Central memory CD4-positive, alpha-beta T cell (primary cell): ENCODE measurements at places on chromosomes 1 and 21.

- DNase-seq = no peak
Measured at GRCh38 chr1:10210841-10211804, 753 bp downstream of the KIF1B start.

DNA sequence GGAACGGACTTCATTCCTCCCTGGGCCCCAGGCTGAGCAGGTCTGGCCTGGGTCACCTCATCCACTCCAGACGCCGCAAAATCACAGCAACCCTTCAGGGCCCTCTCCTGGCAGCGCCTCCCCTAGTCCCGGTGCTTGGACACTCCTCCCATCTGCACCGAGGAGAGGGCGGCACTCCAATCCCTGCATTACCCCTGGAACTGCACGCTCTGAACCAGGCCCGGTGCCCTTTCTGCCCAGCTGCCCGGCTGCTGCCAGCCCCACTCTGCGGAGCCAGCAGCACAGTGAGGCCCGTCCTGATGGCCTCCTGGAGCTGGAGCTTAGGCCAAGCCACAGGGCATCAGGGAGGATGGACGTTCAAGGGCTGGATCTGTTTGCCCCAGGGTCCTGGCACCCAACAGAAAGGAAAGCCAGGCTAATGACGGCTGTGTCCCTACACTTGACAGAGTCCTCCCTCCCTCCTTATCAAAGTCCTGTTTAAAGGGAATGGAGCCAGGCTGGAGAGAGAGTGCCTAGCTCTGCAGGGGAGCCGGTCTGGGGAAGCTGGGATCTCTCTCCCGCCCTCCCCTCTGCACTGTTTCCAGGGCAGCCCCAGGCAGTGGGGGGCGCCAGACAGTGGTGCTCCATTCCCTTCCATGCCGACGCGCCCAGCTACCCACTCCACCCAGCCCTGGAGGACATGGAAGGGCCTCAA, 12.7 kb downstream of the COL6A2 start:
- DNase-seq = no peak

DNA sequence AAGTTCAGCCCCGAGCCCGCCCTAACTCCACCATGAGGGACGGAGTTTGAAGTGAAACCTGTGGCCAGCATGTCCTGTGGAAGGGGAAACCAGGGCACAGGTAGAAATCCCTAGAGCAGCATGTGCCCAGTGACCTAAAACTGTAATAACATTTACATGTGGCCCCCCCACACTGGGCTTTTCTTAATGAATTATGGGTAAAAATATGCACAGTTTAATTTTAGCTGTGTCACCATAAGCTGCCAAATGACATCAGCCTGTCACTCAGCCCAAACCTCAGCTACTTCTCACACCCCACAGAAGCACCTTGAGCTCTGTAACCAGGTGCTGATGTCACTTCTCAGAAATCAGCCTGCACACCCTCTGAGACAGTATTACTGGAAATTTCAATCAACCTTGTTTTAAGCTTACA, 50.0 kb upstream of the SLC19A1 start:
- DNase-seq = peak; percentile 80

GRCh38 chr1:200640963-200641401, 20.4 kb upstream of the KIF14 start:
- DNase-seq = no peak

DNA sequence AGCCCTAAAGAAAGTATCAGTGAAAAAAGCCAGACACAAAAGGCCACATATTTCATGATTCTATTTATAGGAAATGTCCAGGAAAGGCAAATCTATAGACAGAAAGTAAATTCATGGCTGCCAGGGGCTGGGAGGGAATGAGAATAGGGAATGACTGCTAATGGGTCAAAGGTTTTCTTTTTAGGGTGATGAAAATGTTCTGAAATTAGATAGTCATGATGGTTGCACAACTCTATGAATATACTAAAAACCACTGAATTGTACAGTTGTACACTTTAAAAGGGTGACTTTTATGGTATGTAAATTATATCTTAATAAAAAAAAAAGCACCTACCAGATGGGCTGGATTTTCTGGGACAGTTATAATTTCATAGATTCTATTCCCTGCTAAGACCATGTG, 114.8 kb downstream of the CNIH3 start:
- DNase-seq = no peak

GRCh38 chr1:231676487-231676886, 49.9 kb downstream of the DISC1 start:
- no peak for DNase-seq

- DNase-seq = no peak
Measured at GRCh38 chr21:19326531-19327319, 923.1 kb upstream of the TMPRSS15 start.

DNA sequence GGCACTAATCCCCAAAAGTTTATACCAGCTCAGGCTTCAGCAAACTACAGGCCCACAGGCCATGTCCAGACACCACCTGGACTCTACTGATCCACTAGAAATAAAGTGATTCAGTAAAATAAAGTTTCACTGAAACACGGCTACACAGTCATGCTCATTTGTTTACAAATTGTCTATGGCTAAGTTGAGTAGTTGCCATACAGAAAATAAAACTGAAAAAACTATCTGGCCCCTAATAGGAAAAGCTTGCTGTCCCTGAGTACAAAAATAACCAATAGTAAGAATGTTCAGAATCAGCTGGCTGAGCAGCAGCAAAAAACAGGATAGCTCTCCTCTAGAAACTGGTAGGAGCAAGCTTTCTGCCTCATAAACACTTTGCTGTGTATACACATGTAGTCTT, 221.5 kb downstream of the RERE start:
- DNase-seq = no peak

DNA sequence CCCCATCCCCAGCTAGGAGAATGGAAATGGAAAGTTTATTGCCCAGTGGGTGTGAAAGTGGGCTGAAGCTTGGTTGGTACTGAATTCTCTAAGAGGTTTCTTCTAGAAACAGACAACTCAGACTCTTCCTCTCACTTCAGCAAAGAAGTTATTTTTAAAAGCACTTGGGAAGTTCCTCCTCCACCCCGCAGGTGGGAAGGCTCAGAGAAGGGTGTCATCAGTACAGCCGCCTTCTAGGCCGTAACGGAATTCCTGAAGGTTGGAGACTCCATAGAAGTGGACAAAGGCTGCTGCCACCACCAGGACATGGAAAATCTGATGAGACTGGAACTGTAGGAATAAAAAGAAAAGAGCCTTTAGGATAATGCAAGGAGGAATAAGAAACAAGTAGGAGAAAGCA, 14.3 kb upstream of the KLHL12 start:
- DNase-seq = no peak

- DNase-seq = peak; percentile 66
Measured at GRCh38 chr1:8970870-8971337, 25.2 kb downstream of the CA6 start.

GRCh38 chr1:235513495-235514366, 9.5 kb upstream of the B3GALNT2 start:
- DNase-seq = peak; percentile 54

GRCh38 chr1:156129687-156130577, 15.4 kb downstream of the LMNA start:
- peak; percentile 68 for DNase-seq

DNA sequence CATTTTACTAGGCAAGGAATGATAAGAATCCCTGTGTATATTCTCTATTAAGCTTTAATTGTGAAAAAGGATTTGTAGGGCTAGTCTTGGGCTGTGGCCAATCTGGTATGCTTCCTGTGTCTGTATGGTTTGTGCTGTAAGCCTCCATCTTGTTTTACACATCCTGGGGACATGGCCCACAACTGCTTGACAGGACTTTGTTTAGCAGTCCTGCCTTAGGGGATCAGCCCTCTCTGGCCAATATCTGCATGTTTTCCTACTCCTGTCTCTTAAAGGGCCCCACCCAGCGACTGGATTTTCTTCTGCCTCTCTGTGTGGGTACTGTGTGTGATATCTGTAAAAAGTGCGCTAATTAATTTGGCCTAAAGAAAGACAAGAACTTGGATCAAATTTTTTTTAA, 813.2 kb downstream of the PLA2G4A start:
- no peak for DNase-seq

GRCh38 chr1:107964336-107965109, 457 bp downstream of the VAV3 start:
- peak; percentile 1 for DNase-seq

DNA sequence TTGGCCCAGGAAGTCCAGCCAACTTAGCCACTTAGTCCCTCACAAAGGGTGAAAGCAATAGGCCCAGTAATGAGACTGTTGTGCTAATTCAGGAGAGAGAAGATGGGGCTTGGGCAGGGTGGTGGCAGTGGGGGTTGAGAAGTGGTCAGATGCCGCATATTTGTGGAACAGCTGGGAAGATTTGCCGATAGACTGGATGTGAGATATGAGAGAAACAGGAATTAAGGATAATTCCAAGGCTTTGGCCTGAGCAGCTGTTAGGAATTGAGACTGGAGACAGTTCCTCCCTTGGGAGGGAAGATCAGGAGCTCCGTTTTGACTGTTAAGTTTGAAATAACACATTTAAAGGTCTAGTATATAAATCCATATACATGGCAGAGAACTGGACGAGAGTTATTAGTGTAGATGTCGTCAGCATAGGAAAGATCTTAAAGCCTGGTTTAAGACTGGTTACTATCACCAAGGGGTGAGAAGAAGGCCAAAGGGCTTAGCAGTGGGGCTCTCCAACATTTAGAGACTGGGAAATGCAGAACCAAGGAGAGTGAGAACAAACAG, 323.7 kb upstream of the FAM78B start:
- DNase-seq = no peak

DNA sequence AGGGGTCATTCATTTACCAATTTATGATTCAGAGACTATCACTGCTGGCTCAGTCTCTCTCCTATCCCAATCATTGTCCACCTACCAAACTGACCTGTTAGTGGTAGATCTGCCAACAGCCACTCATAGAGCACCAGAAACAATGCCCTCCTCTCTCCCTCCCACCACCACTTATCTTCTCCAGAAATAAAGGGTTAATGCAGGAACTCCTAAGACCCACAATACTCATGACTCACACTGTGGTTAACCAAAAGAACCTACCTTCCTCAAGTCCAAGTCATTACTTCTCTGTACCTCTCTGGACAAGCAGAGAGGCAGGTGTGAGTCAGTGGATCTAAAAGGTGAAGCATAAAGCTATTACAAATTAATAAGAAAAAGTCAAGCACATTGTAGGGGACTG, 40.9 kb upstream of the CAMK1G start:
- DNase-seq = no peak

- DNase-seq = peak; percentile 70
Measured at GRCh38 chr1:152052606-152053005, 15.8 kb upstream of the S100A11 start.

- no peak for DNase-seq
Measured at GRCh38 chr1:184648160-184648855, 106.3 kb downstream of the EDEM3 start.

GRCh38 chr1:83999316-83999819, 436 bp upstream of the TTLL7 start:
- no peak for DNase-seq

GRCh38 chr1:239590556-239590955, 204.2 kb downstream of the CHRM3 start:
- no peak for DNase-seq

DNA sequence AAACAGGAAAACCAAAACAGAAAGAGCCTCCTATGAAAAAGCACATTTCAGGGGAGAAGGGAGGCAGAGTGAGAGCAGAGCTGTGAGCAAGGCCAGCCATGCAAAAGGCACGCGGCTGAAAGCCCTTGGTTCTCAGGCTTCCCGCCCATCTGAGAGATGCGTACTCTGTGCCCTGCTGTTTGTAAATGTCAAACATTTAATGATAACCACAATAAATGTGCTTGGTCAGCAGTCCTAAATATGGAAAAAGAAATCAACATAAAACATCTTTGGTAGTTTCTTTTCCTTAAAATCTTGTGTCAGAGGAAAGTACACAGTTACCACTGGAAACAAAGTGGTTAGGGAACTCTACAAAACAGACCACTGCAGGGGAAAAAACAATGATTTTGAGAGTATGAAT, 283.1 kb downstream of the DSCAM start:
- no peak for DNase-seq

DNA sequence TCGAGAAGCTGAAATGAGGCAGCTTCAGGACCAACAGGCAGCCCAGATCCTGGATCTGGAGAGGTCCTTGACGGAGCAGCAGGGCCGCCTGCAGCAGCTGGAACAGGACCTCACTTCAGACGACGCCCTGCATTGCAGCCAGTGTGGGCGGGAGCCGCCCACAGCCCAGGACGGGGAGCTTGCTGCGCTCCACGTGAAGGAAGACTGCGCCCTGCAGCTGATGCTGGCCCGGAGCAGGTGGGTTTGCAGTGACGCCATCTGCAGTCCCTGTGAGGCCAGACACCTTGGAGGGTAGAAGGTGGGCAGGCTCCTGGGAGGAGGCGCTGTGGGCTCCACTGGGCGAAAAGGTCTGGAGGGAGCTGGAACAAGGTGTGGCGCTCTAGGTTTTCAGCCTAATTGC, 39.7 kb downstream of the PCNT start:
- no peak for DNase-seq

DNA sequence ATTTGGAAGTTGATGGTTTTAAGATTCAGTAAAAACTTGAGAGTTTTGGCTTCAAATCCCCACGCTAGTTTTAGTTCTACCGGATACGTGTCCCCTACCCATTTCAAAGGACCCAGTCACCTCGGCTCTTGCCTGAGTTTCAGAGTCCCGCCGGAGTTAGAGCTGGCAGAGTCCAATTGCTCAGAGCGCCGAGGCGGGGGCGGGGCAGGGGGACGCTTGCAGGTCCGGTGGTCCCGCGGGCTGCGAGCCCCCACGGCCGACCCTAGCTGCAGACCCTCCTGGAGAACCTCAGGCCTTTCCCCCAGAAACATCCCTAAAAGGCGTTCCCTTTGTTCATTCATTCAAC, 765 bp upstream of the VPS45 start:
- peak; percentile 7 for DNase-seq

- no peak for DNase-seq
Measured at GRCh38 chr1:58874757-58875755, 91.2 kb upstream of the JUN start.

DNA sequence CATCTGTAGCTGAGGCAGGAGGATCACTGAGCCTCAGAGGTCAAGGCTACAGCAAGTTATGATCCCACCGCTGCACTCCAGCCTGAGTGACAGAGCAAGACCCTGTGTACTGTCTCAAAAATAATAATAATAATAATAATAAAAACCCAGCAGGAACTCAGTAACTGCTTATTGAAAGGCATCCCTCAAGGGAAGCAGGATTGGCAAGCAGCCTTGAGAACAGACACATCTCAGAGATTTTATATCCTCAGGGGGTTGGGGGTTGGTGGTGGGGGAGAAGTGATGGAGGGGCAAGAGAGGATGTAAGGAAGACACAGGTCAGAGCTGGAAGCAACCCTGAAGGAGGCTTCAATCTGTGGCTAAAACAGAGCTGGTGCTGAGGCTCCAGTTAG, 29.6 kb downstream of the GNB1 start:
- DNase-seq = no peak

GRCh38 chr1:230148126-230148652, 81.2 kb downstream of the GALNT2 start:
- DNase-seq = no peak

DNA sequence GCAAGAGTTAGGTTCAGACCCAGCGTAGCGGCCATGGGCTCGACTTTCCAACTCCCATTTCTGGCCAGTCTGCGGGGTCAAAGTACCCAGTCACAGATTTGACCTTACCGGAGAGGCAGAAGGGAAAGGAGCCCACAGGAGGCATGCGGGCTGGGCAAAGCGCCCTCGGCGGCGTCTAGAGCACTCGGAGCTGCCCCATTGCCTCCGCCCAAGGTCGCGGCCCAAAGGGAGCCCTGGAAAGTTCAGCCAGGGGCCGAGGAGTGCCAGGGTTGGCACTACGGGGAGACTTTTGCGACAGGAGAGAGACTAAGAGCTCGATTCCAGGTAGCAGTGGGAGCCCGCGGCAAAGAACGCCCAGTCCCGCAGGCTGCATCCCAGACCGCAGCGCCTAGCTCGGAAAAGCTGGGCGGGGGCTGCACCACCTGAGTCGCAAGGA, 896 bp downstream of the KANK4 start:
- no peak for DNase-seq

- no peak for DNase-seq
Measured at GRCh38 chr1:241738284-241739078, 86.4 kb downstream of the WDR64 start.
